ENCODE measurements at places on chromosomes 2 and 18. TPM values are rescaled to one million over a fixed set of nuclear protein-coding genes. Genes with fewer than 3 reads are reported as not detected.

The CIB4 gene
- total RNA-seq: not detected

The EPAS1 gene
- total RNA-seq: 1,419 TPM

The MORN2 gene
- total RNA-seq: 18.4 TPM

The LOXHD1 gene
- 2.9 TPM for total RNA-seq

The ALPI gene
- not detected for total RNA-seq

The FBLN7 gene
- total RNA-seq: 2.0 TPM

The MYCN gene
- total RNA-seq: 0.68 TPM

The CDCA7 gene
- total RNA-seq: 0.89 TPM

The LRP2 gene
- total RNA-seq: 47.8 TPM

The REG1B gene
- total RNA-seq: not detected

The ABCB11 gene
- total RNA-seq: 0.32 TPM

The CPS1 gene
- 3.0 TPM for total RNA-seq

The RAX gene
- total RNA-seq: not detected

The ITPRID2 gene
- total RNA-seq: 190 TPM
